NCI-H774 (cell line): ENCODE measurements at places on chromosomes 1 and 21.

- DNase-seq, result peak; percentile 74
Observed at GRCh38 chr1:235648407-235648907, 1.1 kb downstream of the GNG4 start.

DNA sequence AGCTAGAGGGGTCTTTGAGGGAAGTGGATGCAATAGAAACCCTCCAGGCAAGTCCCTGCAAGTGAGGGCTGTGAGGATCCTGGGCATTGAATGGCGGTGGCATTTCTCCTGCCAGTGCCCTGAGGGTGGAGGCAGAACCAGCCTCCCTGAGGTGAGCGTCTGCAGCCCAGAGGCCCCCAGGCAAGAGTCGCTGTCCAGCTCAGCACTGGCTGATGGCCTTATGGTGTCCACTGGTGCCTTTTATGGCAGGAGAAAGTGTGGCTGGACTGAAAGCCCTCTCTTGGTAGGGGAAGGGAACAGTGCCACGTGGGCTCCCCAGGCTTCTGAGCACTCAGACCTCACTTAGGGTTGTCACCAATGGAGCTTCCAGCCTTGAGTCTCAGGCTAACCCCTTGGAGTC lies 77.3 kb downstream of the SH3BGR start:
- no peak for DNase-seq

GRCh38 chr1:61425040-61425439 lies 299.9 kb downstream of the TM2D1 start:
- DNase-seq, result no peak

- no peak for DNase-seq
Observed at GRCh38 chr1:106836708-106837107, 219.8 kb upstream of the PRMT6 start.

- DNase-seq, result no peak
Observed at GRCh38 chr1:110774398-110774797, 98.5 kb upstream of the CD53 start.

- DNase-seq, result no peak
Observed at GRCh38 chr1:52706136-52706670, 8.1 kb upstream of the COA7 start.

DNA sequence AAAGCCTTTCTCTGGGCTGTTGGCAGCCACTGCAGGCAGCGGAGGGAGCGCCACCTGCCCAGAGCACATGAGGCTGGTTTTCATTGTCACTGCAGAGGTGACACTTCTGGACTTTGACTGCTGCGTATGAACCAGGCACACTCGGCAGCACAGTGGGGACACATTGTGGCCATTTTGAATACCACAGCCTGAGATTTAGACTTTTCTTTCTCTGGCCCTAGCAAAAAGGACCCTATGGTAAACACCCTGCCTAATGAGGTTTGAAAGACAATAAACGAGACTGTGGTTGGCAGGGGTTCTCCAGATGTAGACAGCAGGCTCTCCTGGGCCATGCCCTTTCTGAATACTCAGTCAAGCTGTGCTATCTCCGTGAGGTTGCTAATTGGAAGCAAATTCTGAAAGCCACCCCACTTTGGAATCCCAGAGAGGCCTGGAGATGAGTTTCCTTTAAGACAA lies 12.0 kb upstream of the KCNE2 start:
- DNase-seq, result peak; percentile 49

DNA sequence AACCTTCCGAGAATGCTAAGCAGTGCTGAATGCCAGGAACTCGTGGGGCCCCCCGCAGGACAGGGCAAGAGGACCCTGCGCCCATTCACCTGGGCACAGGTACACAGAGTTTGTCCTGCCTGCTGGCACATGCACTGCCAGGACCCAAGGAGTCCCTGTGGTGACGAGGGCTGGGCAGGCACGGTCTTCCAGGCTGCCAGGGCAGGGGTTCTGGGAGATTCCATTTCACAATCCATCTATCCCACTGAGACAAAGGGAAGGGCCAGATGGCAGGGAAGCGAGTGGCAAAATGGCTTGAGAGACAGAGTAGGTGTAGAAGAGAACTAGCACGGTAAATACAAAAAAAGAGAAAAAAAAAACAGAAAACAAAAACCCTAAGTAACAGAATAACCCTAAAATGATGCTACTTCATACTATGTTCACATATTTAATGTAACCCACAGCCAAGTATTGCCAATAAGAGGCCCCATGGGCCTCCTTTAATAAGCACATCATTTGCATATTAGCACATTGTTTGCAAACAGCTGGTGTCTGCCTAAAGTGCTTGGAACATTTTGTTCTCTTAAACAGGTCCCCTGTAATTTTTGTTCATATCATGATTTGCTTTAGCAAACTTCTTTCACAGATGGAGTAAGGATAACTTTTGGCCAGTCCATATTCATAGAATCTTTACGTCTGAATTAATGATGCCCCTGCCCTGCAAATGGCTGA lies 83.8 kb downstream of the STUM start:
- DNase-seq, result no peak

- no peak for DNase-seq
Observed at GRCh38 chr1:84152649-84153056, 8.6 kb downstream of the PRKACB start.

DNA sequence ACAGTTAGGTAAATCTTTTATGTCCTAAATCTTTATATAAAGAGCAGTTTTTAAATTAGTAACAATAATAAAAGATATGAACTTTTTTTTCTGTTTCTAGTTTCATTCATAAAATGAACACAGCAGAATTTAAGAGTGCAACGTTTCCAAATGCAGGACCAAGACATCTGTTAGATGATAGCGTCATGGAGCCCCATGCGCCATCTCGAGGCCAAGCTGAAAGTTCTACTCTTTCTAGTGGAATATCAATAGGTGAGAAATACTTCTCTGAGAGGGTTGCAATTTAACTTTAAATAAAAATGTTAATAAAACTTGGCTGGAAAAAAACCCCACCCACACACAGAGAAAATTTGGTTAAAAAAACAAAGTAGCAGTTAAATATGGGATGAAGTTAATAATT lies 15.0 kb upstream of the ANGPTL1 start:
- DNase-seq, result no peak

GRCh38 chr1:154970631-154971340 lies at the start of gene SHC1:
Gene SHC1, minus strand, starts transcription at chr1:154970747. Its CDS starts 221 bp downstream, at chr1:154970526.
- peak; percentile 75 for DNase-seq

- DNase-seq, result no peak
Observed at GRCh38 chr1:21577933-21578332, 68.7 kb downstream of the ALPL start.

- no peak for DNase-seq
Observed at GRCh38 chr1:173302366-173302765, 95.2 kb upstream of the TNFSF4 start.

DNA sequence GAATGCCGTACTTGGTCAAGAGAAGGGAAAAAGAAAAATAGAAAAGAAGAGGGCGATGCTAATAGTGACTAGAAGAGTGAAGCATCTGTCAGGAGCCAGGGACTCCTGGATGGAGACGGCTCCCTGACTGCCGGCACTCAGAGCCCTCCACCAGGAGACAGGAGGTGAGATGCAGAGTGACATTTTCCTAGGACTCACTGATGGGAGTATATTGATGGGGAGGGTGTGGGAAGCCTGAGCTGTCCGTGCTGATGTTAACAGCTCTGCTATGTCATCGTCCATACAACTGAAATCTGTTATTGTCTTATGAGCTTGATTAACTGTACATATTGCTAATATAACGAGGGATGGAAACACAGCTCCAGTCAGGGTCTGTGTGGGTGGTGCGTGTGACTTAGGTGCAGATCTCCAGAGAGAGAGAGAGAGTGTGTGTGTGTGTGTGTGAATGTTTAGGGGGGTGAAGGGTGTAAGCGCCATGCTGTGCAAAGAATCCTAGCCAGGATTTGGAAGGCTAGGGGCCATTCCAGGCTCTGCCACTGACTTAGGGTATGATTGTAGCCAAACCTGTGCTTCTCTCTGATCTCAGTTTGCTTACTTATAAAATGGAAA lies 123.0 kb upstream of the KLHDC7A start:
- no peak for DNase-seq

DNA sequence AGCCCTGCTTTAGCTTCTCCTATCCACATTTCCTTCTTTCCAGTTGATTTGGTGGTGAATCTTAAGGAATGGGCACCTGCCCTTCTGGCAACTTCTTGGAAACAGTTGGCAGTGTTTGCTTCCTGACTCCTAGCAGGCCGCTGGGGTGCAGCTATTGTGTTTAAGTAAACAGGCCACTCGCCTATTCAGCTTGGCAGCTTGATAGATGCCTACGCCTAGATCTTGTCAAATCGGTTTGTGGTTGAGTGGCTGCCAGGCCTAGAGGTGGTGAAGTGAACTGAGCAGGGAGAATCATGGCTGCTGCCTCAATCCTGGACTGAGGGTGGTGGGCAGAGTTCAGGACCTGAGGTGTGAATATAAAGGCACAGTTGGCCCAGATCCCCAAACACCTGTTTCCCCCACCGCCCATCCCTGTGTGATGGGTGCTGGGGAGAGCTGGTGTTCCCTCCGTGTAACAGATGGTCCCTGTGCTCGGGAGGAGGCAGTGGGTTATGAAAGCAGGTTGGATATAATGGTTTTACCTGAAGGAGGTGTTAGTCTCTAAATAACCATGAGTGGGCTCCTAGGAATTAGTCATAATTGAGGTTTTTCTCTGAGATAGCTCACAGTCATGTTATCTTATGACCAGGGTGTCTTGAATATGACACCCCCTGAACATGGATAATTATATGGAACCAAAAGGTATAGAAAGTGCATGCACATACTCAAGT lies 940 bp upstream of the PLA2G2C start:
- DNase-seq, result no peak

DNA sequence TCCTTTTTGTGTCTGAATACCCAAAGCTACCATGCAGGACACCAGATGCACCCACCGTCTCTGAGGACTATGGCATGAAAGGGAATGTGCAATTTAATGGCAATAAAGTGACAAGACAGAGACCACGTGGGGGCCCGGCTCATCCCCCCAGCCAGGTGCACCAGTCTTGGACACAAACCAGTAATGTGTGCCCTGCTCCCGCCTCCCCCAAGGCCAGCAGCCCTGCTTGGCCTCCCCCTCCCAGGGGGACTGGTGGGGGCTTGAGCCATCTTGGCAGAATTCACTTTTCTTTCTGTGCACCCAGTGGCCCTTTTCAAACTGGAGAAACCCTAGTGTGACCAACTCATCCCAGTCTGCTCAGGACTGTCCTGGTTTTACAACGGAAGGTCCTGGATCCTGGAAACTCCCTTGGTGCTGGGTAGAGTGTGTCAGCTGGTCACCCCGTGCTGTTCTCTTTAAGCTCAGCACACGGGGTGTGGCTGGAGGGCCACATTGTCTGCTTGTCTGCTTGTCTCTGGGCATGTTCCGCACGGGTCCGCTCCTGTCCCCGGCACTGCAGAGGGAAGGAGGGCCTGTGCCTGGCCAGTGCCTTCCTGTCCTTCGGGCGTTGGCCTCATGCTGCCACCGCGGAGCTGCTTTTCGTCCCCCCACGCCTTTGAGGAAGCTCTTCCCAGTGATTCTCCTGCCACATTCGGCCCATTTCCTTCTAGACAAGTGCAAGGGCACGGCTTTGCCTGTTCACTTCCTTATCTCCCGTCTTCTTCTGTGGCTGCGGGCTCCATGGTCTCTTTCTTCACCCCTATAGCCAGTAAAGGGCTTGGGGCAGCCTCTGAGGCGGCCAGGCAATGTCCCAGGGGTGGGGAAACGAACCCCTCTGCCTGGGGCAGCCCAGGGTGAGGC lies 45.8 kb upstream of the TTC34 start:
- DNase-seq, result no peak

DNA sequence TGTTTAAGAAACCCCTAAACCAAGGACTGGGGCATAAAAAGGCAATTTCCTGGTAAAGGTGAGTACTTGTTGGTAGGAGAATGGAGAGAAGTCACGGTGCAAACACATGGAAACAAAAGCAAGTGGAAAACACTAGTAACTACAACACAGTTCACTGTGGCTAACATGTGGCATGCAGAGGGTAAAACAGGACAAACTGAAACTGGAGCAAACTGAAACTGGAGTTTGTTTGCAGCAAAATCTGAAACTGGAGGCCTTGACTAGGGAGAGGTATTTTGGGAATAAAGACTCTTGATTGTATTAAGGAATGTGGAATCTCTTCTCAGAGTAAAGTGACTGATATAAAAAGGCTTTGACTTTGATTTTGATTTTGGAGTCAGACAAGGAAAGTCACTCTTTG lies 376.3 kb upstream of the PRMT6 start:
- DNase-seq, result no peak

DNA sequence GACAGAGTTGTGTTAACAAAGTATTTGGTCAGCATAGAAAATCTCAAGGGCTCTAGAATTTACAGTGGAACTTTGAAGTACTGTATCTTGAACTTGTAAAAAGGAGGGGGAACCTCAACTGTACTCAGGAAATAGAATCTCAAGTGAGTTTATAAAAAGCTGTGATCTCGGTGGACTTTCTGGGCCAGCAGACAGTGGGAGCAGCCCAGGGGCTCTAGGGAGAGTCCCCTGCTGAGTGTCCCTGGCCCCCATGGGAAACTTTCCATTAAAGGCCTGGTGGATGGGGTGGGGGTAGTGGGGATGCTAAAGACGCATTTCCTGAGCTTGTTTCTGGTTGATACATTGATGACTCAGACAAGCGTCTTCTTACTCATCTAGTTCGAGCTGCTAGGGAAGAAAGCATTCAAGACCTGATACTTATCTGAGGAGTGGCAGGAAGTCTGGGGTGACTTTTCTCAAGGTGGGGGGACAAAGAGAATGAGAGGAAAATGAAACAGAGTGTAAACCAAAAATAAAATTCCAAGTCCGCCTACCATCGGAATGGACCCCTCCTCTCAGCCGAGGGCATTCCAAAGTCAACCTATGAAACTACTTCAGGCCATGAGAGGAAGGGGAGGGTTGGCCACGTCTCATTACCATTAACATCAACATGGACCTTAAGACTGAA lies 65.5 kb downstream of the NID1 start:
- no peak for DNase-seq

DNA sequence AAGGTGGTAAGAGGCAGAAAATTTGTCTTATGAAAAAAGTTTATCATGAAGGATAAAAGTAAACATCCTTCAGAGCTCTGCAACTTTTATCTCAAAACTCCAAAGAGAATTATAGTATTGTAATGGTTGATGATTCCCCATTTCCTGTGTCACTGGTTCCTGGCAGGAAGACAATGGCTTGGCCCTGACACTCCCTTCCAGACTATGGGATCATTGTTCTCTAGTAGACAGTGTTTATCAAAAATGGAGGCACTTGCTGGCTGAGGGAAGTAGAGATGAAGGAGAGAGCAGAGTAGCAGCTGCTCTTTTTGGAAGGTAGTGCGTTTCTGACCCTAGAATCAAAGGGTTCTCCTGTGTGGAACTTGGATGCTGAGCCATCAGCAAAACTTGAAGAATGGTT lies 145.9 kb upstream of the ATP1B1 start:
- no peak for DNase-seq

DNA sequence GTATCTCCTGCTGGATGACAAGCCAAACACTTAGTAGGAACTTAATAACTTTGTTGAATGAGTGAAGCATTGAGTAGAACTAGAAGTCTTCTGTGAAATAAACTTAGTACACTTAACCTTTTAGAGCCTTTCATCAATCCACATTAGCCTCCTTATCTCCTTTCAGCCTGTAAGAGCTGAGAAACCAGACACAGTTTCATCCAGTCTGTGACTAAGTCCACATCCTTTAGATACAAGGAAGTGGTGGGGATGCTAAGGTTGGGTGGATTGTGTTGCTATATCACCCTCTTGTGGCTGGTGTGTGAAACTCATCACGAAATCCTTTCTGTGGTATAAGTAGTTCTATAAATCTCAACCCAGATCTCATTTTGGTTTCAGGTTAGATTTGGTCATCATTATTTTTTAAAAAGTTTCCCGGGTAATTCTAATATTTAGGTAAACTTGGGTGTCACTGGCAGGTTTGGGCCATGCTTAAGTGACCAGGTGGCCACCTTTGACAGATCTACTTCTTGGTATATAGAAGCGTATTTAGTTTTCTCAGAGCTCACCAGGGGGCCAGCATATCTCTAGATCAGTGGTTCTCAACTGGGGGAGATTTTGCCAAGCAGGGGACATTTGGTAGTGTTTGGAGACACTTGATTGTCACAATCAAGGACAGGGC lies 27.8 kb upstream of the CD84 start:
- DNase-seq, result peak; percentile 3
